ENCODE measurements at places on chromosomes 16 and 17.
A peak's percentile ranks its signal among the peaks of the same experiment; 100 is the strongest.

DNA sequence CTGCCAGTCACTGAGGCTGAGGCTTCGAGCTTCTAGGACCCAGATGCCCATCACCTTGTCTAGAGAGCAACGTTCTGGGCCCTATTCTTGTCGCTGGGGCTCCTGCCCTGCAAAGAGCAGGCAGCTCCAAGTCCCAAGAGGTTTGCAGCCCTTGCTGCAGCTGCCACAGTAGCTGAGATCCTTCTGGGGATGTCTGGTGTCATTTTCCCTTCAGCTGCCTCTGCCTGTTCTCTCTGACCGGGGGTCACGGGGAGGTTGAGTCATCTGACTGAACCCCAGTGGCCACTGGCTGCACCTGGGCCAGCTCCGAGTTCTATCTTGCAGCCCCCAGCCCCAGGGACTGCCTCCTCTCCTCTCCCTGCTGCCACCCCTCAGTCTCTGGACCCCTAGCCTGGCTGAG lies 4.9 kb downstream of the WSCD1 start:
- DNase-seq, result no peak

GRCh38 chr17:38452719-38453118 lies 24.5 kb downstream of the ARHGAP23 start:
- no peak for DNase-seq

DNA sequence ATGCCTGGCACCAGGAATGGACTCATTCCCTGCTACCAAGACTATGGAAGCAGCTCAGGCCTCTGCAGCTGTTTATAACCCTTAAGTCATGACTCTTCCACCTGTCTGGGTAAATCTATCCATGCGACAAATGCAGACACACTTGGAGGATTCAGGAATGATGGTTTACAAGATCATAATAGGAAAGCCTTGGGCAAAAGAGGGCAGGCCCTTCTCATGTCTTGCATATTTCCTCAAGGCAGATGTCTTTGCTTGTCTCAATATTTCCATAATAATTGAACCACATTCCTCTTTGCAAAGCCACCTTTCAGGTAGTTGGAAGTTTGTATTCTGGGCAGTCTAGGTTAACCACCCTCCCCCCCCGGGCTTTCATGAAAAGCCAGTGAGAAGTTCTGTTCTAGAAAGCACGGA lies 884 bp upstream of the JPT1 start:
- no peak for DNase-seq

DNA sequence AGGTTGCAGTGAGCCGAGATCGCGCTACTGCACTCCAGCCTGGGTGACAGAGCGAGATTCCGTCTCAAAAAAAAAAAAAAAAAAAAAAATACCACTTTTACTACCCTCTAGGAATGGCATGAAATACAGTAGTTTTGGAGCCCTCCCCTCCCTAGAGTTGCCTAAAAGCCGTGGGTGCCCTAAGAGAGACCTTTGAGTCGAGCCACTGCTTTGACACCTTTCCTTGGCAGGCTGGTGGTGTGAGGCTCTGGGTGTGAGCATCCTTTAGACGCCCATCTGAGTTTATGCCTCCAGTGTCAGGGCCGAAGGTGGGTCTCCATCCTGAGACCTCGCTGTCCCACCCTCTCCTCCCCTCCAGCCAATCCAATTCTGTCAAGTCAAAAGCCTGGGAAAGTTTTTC lies 46.2 kb downstream of the RAP1GAP2 start:
- DNase-seq, result no peak

DNA sequence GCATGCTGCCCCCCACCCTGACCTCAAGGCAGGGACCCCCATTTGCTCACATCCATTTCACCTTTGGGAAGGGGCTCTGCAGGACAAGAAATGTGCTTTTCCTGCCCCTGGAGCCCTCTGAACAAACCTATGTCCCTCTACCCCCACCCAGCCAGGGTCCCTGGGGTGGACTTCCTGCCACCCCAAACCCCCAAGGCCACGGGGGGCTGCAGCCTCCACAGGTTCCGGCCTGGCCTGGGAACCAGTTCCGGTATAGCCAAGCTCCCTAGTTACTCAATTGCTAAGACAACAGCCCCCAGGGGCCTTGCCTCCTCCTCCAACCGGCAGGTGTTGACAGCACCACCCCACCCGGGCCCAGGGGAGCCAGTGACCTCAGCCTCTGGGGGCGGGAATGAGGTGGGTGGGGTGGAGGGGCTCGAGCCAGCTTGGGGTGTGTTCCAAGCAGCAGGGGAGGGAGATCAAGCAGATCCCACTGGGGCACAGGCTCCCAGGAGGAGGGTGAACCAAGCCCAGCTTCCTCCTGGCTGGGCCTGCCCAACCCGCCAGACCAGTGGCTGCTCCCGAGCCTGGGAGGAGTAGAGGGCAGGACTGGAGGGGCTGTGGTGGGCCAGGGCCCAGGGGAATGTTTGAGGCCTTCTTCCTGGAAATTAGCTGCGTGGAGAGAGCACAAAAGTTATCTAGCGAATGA lies 6.6 kb downstream of the PNMT start:
- no peak for DNase-seq

DNA sequence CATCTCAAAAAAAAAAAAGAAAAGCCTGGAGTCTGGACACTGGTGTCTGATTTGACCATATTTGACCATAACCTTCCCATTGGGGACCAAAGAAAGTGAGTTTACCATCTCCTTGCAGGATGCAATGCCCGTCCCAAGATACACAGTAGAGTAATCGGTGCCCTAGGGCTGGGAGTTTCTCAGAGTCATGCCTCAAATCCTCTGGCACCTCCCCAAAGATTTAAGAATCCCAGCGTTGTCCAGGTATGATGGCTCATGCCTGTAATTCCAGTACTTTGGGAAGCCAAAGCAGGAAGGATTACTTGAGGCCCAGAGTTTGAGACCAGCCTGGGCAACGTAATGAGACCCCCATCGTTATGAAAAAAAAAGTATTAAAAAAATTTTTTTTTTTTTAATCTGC lies 5.0 kb downstream of the PITPNM3 start:
- DNase-seq, result no peak

GRCh38 chr16:28845293-28845692 lies 855 bp downstream of the TUFM start:
- peak; percentile 30 for DNase-seq

DNA sequence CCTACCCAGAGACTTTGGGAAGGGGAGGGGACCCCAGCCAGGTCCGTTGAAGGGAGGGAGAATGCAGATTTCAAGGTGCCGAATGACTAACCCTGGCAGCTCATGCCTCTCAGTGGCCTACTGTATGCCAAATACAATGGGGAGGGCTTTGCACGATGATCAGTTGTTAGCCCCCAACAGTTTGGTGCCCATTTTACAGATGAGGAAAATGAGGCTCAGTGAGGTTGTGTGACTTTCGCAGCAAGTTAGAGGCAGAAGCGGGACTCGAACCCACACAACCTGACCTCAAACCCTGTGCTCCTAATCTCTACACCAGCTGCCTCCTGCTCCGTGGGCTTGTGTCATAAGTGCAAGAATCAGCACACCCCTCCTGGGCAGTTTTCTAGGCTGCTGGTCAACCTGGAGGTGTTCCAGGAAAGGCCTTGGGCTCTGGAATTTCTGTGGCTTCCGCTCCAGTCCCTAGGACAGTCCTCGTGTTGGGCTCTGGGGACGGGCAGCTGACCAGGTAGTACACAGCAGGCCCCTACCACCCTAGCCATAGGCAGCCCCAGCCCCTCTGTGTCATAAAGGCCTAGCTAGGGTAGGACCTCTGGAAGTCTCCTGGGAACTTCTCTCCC lies 11.9 kb upstream of the NAGPA start:
- no peak for DNase-seq

DNA sequence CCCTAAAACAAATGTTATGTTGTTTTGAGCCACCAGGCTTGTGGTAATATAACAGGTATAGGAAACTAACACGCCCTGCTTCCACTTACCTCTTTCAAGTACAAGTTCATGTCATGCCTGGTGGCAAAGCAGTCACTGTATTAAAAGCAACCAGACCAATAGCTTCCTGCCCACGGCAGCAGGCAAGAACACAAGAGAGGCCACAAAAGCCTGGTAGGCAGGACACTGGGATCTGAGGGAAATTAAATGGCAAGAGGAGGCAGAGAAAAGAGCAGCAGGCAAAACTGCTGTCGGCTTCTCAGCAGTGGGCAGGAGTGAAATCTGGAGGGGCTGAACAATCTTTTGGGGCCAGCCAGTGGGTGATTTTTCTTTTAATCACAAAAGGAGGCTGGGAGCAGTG lies 2.2 kb downstream of the CYTH1 start:
- no peak for DNase-seq

- peak; percentile 61 for DNase-seq
Observed at GRCh38 chr16:89909777-89910716, 8.6 kb upstream of the MC1R start.

GRCh38 chr17:3738562-3739295 lies 15.0 kb downstream of the HASPIN start:
- DNase-seq, result no peak

GRCh38 chr16:3584412-3584811 lies 7.2 kb upstream of the NLRC3 start:
- no peak for DNase-seq

Data from hematopoietic multipotent progenitor cell treated with erythropoietin and hydrocortisone succinate and interleukin-3 and kit ligand, for 17 days (in vitro differentiated cells).